ENCODE measurements at places on chromosomes 1 and 21.

- H3K27ac ChIP-seq, result no peak overlapping the region
- peak overlapping the region; percentile 85 for H3K4me3 ChIP-seq
- peak; percentile 37 for DNase-seq
- no peaks in the 10 kb centered on the region for H3K36me3 ChIP-seq
Observed at GRCh38 chr1:34984435-34984792, 733 bp downstream of the TMEM35B start.

GRCh38 chr1:65577278-65577677, 156.8 kb downstream of the LEPR start:
- no peak for DNase-seq
- no peak overlapping the region for H3K27ac ChIP-seq
- H3K4me1 ChIP-seq, result no peaks in the 10 kb centered on the region
- no peaks in the 10 kb centered on the region for H3K36me3 ChIP-seq
- H3K27me3 ChIP-seq, result no peaks in the 10 kb centered on the region
- no peak overlapping the region for H3K4me3 ChIP-seq

DNA sequence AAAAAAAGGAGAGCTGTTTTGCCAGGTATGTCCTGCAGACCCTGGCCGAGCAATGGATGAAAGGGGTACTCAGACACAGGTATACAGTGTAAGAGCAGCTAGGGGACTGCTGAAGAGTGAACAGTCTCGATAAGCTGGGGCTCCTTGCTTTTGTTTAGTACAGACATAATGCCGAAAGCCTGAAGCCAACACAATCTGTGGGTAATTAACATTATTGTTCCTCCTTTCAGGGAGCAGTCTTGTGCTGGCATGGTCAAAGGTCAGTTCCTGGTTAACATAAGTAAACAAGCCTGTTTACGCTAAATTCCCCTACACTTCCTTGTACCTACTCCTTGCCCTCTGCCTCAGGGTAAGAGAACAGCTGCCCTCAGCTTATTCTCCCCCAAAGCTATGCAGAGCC, 272.3 kb upstream of the ST6GALNAC5 start:
- H3K27ac ChIP-seq, result no peak overlapping the region
- H3K4me1 ChIP-seq, result no peaks in the 10 kb centered on the region

DNA sequence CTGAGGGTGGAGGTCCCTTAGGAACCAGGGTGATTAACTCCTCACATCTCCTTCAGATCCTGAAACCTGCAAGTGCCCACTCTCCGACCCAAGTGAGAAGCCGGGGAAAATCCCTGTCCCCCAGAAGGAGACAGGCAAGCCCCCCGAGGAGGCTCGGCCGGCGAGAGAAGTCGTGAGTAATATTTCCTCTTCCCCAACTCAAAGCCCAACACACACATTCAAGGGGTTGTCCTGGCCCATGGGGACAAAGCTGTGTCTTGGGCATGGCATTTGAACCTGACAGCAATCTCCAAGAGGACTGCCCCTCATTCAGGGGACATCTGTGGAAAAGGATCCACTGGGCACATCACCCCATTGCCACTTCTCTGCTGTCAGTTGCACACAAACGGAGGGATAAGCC, 23.6 kb downstream of the VASH2 start:
- H3K36me3 ChIP-seq, result peaks cover 13% of the 10 kb centered on the region
- DNase-seq, result no peak
- no peak overlapping the region for H3K27ac ChIP-seq

GRCh38 chr1:102901996-102902395, 206.3 kb downstream of the COL11A1 start:
- no peak overlapping the region for H3K27ac ChIP-seq
- H3K4me3 ChIP-seq, result no peak overlapping the region
- no peaks in the 10 kb centered on the region for H3K36me3 ChIP-seq
- no peak for DNase-seq
- H3K27me3 ChIP-seq, result no peaks in the 10 kb centered on the region
- no peaks in the 10 kb centered on the region for H3K4me1 ChIP-seq

DNA sequence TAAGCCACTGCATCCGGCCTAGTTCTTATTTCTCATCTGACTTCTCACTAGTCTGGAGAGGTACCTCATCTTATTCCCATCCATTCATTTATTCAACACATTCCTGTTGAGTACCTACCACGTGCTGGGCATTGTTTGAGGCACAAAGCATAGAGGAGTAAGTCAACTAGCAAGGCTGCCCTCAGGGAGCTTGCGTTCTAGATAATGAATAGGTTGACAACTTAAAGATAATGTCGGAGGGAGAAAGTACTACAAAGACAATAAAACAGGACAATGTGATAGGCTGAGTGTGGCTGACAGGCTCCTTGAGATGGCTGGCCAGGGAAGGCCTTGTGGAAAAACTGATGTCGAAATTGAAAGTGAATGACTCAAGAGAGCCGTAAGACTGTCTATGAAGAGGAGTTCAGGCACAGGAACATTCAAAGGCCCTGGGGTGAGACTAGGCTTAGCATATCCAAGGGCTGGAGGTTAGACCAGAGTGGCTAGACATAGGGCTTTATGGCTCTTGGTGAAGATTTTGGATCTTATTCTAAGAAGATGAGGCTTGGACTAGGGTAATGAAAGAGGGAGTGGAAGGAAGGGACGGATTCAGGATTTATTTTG, 18.3 kb downstream of the SPATA21 start:
- H3K36me3 ChIP-seq, result no peaks in the 10 kb centered on the region
- DNase-seq, result no peak
- no peaks in the 10 kb centered on the region for H3K4me1 ChIP-seq
- H3K27me3 ChIP-seq, result no peaks in the 10 kb centered on the region
- H3K4me3 ChIP-seq, result no peak overlapping the region

DNA sequence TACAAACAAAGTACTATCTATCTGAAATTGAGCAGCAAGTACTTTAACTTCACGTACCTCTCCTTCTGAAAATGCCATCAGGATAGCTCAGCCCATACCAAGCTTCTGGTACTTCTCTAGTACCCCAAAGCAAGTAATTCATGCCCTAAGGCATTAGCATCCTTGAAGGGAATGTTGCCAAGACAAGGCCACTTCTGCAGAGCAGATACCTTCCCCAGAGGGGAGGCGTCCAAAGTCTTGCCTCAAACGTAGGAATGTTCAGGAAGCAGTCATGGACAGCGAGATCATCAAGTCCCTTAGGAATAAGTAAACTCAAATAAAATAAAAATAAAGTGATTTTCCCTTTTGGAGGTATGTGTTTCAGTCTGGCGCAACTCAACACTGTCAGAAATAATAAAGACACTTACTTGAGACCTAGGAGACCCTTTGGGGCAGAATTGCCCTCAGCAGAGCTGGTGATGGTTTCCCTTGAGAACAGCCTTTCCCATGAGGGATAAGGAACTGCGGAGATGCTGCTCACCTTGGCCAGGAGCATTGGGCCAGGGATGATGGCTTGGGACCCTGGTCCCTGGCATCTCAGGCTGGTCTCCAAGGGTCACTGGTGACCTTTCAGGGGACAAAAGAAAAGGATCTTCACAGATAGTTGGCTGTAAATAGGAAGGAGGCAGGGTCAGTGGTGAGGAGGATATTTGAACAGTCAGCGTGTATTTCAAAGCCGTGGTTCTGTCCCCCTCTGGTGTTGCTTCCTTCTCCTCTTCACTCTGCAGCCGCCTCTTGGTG, 522.9 kb downstream of the KIF26B start:
- no peaks in the 10 kb centered on the region for H3K4me1 ChIP-seq
- no peak overlapping the region for H3K27ac ChIP-seq
- H3K4me3 ChIP-seq, result no peak overlapping the region

GRCh38 chr21:14889080-14889810, 175.6 kb downstream of the NRIP1 start:
- H3K27ac ChIP-seq, result no peak overlapping the region
- no peaks in the 10 kb centered on the region for H3K4me1 ChIP-seq
- no peak for DNase-seq
- H3K27me3 ChIP-seq, result no peaks in the 10 kb centered on the region

DNA sequence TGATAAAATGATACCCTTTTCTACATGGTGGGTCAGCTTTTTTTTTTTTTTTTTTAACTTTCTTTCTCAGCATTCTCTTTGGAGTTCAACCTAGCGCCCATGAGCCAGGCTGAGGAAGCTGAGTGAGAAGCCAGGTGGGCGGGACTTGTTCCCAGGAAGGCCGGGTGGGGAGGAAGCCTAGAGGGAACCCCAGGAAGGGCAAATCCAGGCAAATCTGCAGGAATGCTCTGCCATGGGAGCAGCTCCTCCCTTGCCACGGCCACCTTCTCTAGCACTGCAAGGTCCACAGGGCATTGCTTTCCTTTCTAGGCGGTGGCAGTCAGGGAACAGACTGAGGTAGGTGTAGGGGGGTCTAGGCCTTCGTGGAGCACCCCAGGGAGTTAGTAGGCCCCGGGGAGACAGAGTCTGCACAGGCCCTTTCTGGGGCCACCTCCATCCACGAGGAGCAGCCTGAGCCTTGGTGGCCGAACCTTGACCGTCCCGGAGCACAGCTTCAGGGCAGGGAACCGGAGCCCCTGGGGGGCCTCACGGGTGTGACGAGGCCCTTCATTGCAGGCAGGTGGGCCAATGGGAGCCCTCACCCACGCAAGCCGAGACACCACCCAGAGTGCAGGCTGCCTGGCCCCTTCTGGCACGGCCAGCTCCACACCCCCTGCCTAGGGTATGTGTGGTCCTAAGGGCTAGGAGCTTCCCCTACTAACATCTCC, 18.2 kb upstream of the CCDC27 start:
- H3K4me1 ChIP-seq, result no peaks in the 10 kb centered on the region
- H3K4me3 ChIP-seq, result no peak overlapping the region
- H3K36me3 ChIP-seq, result peaks cover 5% of the 10 kb centered on the region
- H3K27me3 ChIP-seq, result no peaks in the 10 kb centered on the region

GRCh38 chr21:45334591-45335081, 46.9 kb upstream of the POFUT2 start:
- peaks cover 10% of the 10 kb centered on the region for H3K4me1 ChIP-seq
- no peak for DNase-seq
- H3K4me3 ChIP-seq, result no peak overlapping the region
- H3K27me3 ChIP-seq, result no peaks in the 10 kb centered on the region

- no peak for DNase-seq
- no peaks in the 10 kb centered on the region for H3K27me3 ChIP-seq
Observed at GRCh38 chr1:77438236-77438913, 156.6 kb downstream of the AK5 start.

- no peak for DNase-seq
- H3K4me3 ChIP-seq, result no peak overlapping the region
- H3K4me1 ChIP-seq, result peaks cover 4% of the 10 kb centered on the region
- H3K36me3 ChIP-seq, result no peaks in the 10 kb centered on the region
- no peak overlapping the region for H3K27ac ChIP-seq
- no peaks in the 10 kb centered on the region for H3K27me3 ChIP-seq
Observed at GRCh38 chr1:201100169-201100930, 11.9 kb downstream of the CACNA1S start.

- H3K27ac ChIP-seq, result no peak overlapping the region
- H3K4me1 ChIP-seq, result peaks cover 3% of the 10 kb centered on the region
- H3K36me3 ChIP-seq, result no peaks in the 10 kb centered on the region
- H3K27me3 ChIP-seq, result no peaks in the 10 kb centered on the region
- DNase-seq, result no peak
- H3K4me3 ChIP-seq, result no peak overlapping the region
Observed at GRCh38 chr1:202628646-202629215, 81.5 kb downstream of the SYT2 start.

DNA sequence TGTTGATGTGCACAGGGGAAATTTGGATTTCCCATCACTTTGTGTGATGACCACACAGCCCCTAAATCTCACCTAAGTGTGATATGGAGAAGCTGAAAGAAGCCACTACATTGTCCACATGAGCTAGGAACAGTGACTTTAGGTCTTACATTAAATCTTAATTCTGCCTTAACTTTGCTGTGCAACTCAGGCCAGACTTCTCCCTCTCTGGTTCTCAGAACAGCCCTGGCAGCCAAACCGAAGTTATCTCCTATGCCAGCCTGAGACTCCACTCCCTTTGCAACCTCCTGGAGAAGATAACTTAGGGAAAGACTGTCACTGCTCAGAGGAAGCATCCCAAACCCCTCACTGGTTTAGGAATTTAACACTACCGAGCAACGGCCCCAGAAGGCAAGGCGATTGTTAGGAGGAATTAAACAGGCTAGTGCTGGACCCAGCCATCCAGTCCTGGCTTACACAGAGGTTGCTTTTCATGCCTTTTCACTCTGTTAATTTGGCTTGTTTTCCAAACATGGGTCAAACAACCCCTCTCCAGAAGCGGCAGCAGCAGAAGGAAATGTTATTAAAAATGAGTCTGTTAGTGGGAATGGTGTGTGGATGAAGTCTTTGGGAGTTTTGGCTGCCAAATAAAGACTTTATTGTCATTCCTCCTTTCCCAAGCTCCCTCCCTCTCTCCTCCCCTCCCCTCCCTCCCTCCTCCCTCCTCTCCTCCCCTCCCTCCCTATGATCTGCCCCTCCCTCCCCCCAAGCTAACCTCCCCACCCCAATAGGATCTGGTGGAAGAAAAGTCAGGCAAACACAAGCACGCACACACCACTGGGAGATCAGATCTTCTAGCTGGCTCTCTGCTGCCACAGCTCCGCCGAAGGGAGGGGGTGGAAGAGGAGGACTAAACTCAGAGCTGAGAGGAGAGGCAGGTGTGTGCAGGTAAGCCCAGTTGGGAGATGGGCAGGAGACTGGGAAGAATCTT, at the start of gene PRELP:
Gene PRELP, plus strand, starts transcription at position 795 of the 970 bp plus-strand sequence. CDS start 7,379 bp downstream, outside the sequence.
- no peaks in the 10 kb centered on the region for H3K27me3 ChIP-seq
- peak; percentile 88 for DNase-seq
- H3K4me1 ChIP-seq, result peaks cover 4% of the 10 kb centered on the region
- H3K27ac ChIP-seq, result no peak within 1 kb of the TSS
- no peak within 1 kb of the TSS for H3K4me3 ChIP-seq

GRCh38 chr1:25504706-25505595, 38.5 kb upstream of the LDLRAP1 start:
- no peak overlapping the region for H3K27ac ChIP-seq
- peaks cover 7% of the 10 kb centered on the region for H3K4me1 ChIP-seq
- H3K4me3 ChIP-seq, result no peak overlapping the region

GRCh38 chr1:51518033-51518585, 957 bp downstream of the EPS15 start:
- H3K36me3 ChIP-seq, result no peaks in the 10 kb centered on the region
- H3K4me1 ChIP-seq, result peaks cover 3% of the 10 kb centered on the region
- H3K27me3 ChIP-seq, result no peaks in the 10 kb centered on the region
- DNase-seq, result peak; percentile 91
